T follicular helper cell (primary cell): ENCODE measurements at places on chromosomes 5 and 9.

GRCh38 chr9:103041961-103042360 lies 46.8 kb downstream of the CYLC2 start:
- no peak for DNase-seq

DNA sequence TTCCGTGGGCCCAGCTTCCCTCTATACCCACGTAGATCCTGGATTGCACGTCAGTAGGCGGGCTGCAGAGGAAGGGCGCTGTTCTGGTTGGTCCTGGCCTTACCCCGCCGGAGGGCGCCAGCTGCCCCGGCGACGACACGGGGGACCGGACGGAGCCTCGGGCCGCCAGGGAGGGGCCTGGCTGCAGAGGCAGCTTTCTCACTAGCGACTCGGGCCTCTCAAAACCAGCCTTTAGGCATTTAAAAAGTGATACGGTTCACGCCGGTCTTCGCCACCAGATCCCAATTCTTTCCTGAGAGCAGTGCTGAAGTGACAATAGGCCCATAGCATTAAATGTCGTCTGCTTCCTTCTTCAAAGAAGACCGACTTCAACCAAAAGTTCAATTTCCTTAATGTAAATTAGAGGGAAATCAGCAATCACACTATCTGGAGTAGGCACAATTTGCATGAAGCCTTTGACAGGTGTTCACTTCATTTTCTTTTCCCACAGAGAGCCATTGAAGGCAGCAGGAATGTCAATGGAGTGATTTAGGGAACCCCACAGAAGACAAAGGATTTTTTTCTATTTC lies 17.6 kb upstream of the UBE2D2 start:
- peak; percentile 14 for DNase-seq

GRCh38 chr5:176743868-176744583 lies 66.3 kb upstream of the UNC5A start:
- no peak for DNase-seq

GRCh38 chr9:86771941-86772634 lies 175.2 kb downstream of the GAS1 start:
- DNase-seq: no peak

GRCh38 chr5:145908206-145908960 lies 28.0 kb upstream of the SH3RF2 start:
- DNase-seq: no peak

DNA sequence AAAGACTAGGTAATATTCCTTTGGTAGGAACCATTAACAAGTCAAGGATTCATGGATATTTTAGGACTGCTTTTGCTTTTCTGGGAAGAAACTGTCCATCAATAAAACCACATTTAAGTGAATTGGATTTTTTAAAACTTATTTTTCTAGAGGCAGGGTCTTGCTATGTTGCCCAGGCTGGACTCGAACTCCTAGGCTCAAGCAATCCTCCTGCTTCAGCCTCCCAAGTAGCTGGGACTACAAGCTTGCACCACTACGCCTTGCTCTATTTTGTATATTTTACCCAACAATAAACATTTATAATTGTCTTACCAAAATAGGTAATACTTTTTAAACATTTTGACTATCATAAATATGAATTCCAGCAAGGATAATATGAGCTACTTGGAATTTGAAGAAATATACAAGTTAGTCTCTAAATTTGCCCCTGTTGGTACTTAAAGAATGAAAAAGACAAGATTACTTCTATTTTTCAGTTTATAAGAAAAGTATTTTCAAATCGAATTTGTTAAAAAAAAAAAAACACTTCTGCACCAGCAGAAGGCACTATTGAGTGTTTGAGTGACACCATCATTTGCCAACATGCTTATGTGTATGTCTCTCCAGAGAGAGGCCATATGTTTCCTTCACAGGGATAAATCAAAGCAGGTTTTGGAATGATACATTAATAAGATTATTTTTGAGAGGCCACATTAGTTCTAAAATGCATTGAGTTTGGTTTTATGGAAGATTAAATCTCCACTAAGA lies 60.0 kb upstream of the CARTPT start:
- no peak for DNase-seq

DNA sequence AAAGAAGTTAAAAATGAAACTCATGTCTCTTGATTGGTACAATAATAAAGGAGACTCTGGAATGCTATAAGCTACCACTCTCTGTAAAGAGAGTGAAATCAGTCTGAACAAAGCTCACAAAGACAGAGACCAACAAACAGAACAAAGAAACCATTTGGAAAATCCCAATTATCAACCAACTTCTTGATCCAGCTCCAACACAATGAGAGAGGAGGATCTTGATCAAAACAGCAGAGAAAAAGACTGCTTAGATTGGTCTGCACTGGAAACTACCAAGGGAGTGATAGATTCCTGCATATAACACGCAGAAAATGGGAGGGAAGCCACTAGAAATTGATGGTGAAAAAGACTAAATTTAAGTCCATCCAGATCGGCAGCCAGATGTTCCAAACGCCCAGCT lies 23.1 kb upstream of the RNF38 start:
- DNase-seq: no peak

GRCh38 chr5:2282034-2282690 lies 399.4 kb upstream of the IRX4 start:
- DNase-seq: no peak

DNA sequence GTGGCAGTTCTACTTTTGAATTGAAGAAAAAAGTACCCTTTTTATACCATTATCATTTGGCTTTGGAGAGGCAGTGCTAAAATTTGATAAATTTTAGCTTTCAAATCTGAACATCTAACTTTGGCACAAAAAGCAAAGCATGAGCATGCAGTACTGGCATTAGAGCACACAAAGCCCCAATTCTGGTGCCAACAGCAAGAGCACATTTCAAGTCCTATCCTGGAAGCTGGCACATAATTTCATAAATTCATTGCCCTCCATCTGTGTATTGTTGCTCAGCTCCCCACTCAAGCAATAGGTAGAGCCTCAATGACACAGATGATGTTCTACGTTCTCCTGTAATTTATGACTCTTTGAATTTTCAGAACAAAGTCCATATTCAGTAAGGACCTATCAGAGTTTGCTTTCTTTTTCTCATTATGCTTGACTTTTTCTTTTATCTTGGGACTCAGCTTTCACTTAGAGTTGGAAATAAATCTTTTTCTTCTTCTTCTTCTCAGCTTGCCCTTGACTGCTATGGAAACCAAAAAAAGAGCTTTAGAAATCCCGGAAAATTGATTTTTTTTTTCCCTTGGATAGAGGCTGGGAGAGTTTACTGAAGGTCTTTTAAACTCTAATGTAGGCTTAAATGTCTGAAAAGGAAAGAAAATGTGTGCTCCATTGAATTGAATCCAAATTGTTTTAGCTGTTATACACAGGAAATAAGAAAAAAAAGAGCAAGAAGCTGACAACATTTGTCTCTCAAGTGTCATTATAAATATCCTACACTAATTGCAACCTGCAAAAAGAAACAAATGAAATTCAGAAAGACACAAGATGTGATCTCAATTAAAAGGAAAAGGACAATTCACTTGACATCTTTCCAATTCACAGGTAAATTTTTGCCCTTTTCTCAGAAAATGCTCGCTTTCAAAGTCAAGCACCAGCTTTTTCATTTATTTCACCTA lies 380.8 kb upstream of the CDH18 start:
- DNase-seq: no peak

GRCh38 chr9:89432986-89433530 lies 64.9 kb downstream of the SEMA4D start:
- no peak for DNase-seq

- no peak for DNase-seq
Measured at GRCh38 chr9:78982849-78983248, 588.9 kb upstream of the TLE4 start.

- DNase-seq: no peak
Measured at GRCh38 chr5:172830876-172831662, 3.0 kb upstream of the ERGIC1 start.

- no peak for DNase-seq
Measured at GRCh38 chr9:77856615-77857014, 175.0 kb downstream of the GNAQ start.

DNA sequence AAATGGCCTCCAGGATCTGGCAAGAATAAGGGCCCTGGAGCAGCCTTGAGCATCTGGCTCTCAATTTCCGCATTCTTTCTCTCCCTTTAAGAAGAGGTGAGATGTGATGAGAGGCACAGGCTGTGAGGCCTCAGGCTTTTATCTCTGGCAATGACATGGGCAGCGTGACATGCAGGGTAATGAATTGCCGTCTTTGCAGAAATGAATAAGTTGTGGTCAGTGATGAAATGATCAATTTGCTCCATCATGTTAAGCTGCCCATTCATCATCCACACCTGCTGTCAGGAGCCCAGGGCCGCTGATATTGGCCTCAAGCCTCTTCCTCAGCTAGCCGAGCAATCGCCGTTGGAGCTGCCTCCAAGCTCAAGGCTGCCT lies 265.3 kb downstream of the TRIM32 start:
- DNase-seq: no peak

DNA sequence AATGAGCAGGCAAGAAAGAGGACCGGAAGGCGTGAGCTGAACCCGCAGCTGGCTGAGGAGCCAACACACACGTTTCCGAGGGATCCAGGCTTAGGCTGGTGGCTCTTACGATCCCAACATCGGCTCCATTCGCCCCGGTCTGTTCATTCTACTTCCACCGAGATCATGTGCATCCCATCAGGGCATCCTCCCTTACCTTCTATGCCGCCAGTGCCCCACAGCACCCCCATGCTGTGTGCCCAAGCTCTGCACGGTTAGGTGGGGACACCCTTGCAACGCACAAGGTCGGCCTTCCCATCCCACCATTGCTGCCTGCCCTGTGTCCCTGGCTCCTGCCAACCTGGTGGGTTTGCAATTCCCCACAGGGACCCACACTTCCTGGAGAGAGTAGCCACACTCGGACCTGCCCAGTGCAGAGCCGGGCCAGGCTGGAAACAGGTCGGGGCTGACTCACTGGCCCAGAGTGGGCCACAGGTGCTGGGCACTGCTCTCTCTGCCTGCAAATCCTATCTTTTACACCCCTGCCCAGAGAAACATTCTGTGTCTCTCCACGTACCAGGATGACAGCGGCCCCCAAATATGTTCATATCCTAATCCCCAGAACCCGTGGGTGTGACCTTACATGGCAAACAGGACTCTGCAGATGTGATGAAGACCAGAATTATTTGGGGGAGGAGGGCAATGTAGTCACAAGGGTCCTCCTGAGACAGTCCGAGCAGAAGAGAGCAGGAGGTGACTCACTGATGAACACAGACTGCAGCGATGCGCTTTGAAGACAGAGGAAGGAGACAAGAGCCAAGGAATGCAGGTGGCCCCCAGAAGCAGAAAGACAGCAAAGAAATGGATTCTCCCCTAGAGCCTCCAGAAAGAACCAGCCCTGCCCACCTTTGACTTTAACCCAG lies 182.2 kb downstream of the AUH start:
- DNase-seq: no peak

DNA sequence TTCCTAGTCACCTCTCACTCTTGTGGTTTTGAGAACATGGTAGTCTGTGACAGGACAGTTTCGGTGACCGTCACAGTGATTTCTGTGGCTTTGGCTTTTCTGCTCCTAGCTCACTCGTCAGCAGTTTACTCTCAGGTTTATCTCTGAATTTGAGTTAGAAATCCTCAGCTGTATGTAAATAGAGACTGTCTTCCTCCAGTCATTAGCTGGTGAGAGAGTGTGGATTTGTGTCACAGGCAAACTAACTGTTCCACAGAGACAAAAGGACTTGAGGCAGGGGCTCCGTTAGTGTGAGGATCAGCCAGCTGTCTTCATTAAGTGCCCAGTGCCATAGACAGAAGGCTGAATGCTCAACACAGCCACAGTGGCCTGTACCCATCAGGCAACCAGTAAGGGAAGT lies 131.4 kb downstream of the CD180 start:
- DNase-seq: no peak

GRCh38 chr5:178632285-178632684 lies 5.4 kb upstream of the CLK4 start:
- no peak for DNase-seq

DNA sequence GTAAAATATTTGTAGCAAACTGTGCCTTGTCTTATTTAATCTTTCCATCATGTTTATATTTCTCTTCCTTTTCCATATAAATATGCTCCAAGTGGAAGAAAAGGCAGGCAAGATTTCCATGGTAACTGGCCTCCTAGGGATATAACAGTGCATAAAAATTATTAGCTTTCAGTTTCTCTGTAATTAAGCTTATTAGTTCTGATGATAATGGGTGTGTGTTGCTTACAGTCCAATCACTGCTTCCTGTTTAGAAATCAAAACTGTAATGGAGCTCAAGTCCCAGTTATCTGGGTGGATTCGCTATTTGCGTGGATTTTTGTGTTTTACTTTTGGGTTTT lies 213.0 kb downstream of the PJA2 start:
- no peak for DNase-seq

DNA sequence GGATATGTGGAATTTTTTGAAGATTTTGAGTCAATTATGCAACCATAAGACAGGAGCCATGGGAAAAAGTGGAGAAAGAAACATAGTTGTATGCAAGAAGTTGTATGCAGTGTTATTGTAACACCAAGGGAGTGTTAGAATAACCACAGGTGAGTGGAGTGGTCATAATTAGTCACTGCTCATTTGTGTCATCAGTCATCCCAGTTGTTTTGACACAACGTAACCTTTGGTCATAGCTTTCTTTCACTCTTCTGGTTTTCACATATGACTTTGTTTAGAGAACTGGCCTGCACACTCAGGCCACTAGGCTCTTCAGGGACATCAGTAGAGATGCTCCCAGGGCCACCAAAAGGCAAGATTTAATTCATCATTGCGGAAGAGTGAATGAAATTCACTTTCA lies 158.7 kb upstream of the HMHB1 start:
- DNase-seq: no peak

- DNase-seq: no peak
Measured at GRCh38 chr5:132485641-132486317, 4.8 kb downstream of the IRF1 start.

GRCh38 chr5:54803471-54804011 lies 181.9 kb downstream of the ESM1 start:
- no peak for DNase-seq

GRCh38 chr5:40001796-40002195 lies 577.0 kb upstream of the DAB2 start:
- DNase-seq: no peak

- DNase-seq: no peak
Measured at GRCh38 chr5:139985733-139986132, 57.4 kb downstream of the NRG2 start.

DNA sequence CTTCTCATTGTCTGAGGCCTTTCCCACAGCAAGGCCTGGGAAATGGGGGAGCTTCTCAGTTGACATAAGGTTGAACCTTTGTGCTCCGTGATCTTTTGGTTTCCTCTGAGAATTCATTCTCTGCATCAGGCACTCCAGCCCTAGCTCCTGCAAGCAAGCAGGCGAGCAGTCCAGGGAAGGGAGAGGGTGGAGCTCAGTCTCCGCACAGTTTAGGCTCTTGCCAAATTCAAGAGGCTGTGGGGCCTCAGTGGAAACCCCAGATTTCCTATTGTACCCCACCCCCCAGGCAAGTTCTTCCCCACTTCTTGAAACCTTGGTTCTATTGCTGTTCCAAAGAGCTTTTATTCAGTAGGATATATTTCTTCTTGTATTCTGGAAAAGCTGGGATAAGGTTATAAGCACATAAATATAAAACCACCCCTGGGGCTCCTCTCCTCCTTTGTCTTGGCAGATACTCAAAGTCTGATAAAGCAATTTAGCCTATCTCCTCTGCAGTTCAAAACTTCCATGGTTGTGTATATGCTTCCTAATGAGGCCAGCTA lies 147.2 kb downstream of the PDZD2 start:
- DNase-seq: no peak

- DNase-seq: no peak
Measured at GRCh38 chr5:98768160-98768959, 5.1 kb upstream of the RGMB start.

- no peak for DNase-seq
Measured at GRCh38 chr5:149605998-149606724, 24.9 kb downstream of the ARHGEF37 start.
